ENCODE measurements at places on chromosomes 1 and 21.

DNA sequence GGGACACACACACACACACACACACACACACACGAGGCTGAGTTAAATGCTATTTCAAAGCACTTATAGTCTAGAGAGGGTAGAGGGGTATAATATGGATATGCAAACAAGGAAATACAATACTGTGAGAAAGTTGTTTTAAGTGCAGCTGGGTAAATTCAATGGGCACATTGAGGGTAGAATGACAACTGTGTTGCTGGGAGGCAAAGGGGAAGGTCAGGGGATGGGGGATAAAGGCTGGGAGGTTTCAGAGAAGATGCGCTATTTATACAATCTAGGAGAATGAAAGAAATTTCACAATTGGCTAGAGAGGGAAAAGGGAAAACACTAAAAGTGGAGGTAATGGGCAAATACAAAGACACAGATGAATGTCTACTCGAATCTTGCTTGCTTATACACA lies 19.4 kb downstream of the EXTL2 start:
- peaks cover 8% of the 10 kb centered on the region for H3K4me1 ChIP-seq
- no peak for DNase-seq

DNA sequence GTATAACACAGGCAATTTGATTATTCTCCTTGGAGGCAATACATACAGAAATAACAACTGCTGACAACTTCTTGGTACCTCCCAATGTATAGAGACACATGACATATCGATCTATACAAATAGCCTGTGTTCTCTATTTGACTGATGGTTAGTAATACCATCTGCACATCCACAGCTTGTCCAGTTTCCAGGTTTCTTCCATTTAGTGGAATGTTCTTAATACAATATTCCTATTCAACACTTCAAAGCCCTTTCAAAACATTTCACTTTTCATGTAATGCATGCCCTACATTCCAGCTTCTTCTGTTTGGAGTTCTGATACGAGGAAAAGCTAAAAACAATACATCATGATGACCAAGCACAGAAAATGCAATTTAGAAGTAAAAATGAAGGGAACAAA lies 37.0 kb upstream of the GORAB start:
- H3K27ac ChIP-seq = no peak overlapping the region
- no peaks in the 10 kb centered on the region for H3K36me3 ChIP-seq
- H3K4me1 ChIP-seq = peaks cover 13% of the 10 kb centered on the region
- H3K4me3 ChIP-seq = no peak overlapping the region
- H3K27me3 ChIP-seq = peaks cover 3% of the 10 kb centered on the region

DNA sequence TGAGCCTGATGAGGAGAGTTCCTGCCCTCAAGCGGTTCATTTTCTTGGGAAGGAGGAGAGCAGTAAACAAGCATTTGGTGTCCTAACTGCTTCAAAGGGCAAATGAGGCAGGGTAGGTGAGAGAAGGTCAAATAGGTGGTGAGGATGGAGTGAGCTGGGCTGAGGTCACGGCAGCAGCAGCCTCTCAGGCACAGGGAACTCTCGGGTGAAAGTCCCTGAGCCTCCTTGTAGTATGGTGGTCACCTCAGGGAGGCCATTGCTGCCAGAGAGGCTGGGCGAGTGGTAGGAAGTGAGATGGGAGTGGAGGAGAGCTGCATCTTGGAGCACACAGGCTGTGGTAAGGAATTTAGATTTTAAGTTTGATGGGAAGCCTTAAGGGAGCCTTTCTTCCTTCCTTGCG lies 4.0 kb downstream of the ADARB1 start:
- no peak for DNase-seq
- H3K36me3 ChIP-seq = peaks cover 5% of the 10 kb centered on the region
- H3K4me3 ChIP-seq = no peak overlapping the region
- H3K27me3 ChIP-seq = peaks cover 37% of the 10 kb centered on the region

- H3K4me1 ChIP-seq = peaks cover 14% of the 10 kb centered on the region
- no peak overlapping the region for H3K4me3 ChIP-seq
- peaks cover 64% of the 10 kb centered on the region for H3K27me3 ChIP-seq
- no peaks in the 10 kb centered on the region for H3K36me3 ChIP-seq
These were observed 116.6 kb downstream of the LMX1A start for GRCh38 chr1:165239873-165240272.

- H3K27me3 ChIP-seq = peaks cover 7% of the 10 kb centered on the region
- H3K4me3 ChIP-seq = no peak overlapping the region
- peaks cover 43% of the 10 kb centered on the region for H3K4me1 ChIP-seq
- H3K36me3 ChIP-seq = peaks cover 20% of the 10 kb centered on the region
These were observed 19.5 kb downstream of the TSPAN2 start for GRCh38 chr1:115069659-115070308.

DNA sequence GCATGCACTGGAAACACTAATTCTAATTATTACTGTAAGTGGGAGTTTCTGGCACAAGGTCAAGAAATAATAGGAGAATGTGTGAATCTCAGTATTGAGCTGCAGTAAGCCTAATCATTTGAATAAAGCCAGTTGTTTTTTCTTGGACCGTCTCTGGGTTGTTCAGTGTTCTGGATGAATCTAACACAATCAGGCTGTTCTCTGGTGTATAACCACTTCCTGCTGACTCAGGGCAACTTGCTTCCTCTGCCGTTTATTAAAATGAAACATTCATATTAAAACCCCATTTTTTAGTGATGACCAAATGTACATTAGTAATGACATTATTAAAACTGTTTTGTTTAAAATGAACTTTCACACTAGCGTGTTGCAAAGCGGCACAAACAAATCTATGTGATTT lies 273.1 kb upstream of the SNX7 start:
- no peaks in the 10 kb centered on the region for H3K36me3 ChIP-seq
- no peak overlapping the region for H3K27ac ChIP-seq

DNA sequence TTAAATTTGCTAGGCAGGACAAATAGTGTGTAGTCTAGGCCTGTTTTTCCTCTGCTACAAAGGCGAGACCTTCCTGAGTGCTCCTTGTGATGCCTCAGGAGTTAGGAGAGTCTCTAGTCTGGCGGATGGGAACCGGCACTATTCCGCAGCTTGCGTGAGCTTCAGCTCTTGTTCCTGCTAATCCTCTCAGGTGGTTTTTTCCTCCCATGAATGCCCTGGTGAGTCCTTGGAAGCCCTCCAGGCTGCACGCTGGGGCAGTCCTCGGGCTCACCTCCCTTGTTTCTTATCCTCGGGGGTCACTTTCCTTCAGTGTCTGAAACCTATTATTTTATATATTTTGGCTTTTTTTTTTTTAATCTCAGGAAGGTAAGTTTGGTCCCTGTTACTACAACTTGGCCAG lies 28.2 kb downstream of the UTS2 start:
- no peak overlapping the region for H3K27ac ChIP-seq
- H3K4me1 ChIP-seq = peaks cover 5% of the 10 kb centered on the region

GRCh38 chr1:32399843-32400242 lies 5.6 kb upstream of the BSDC1 start:
- H3K27ac ChIP-seq = no peak overlapping the region
- H3K4me1 ChIP-seq = peaks cover 5% of the 10 kb centered on the region
- peaks cover 15% of the 10 kb centered on the region for H3K36me3 ChIP-seq

- H3K27me3 ChIP-seq = peaks cover 97% of the 10 kb centered on the region
- H3K4me1 ChIP-seq = no peaks in the 10 kb centered on the region
- no peak overlapping the region for H3K4me3 ChIP-seq
These were observed 84.9 kb downstream of the VWA5B1 start for GRCh38 chr1:20375563-20375962.

DNA sequence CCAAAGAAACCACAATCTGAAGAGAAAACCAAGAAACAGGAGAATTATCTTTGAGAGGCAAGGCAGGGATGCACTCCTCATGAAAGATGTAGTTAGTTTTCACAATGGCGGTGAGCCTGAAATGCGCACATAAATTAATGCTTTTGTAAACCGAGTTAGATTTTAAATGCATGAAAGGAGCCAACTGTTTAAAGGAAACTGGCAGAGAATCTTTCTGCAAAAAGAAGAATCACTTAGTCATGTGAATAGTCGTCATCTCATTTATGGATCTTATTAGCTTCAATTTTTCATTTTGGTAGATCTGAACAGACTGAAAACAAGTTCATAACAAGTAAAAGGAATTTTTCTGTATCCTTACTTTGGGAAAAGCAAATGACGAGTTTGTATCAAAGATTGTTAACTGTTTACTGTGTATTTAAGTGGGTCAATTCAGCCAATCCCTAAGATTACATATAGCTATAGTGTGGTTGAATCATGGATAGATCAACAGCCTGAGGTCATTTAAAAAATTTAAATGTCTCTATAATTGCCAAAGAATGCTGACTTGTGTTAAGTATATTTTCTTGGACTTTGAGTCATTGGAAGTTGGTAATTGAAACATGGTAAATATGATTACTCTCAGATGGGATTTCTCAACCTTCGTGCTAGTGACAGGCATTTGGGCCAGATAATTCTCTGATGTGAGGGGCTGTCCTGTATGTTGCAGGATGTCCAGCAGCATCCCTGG lies 226.6 kb upstream of the KAZN start:
- H3K27me3 ChIP-seq = peaks cover 10% of the 10 kb centered on the region
- no peak overlapping the region for H3K27ac ChIP-seq
- no peaks in the 10 kb centered on the region for H3K36me3 ChIP-seq

DNA sequence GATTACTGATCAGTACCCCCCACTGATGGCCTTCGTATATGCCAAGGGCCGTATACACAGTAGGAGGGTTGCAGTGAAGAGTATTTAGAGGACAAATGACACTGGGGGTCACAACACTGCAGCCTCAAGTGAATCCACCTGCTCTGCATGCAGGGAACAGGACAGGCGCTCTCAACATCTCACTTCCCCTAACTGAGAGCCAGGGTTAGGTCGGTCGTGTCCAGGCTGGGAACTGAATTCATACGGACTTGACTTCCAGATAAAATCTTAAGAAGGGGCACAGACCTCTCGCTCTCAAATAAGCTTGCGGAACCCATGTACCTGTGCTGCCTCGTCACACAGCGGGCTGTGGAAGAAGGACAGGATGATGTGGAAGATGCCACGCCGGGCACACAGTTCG lies 22.8 kb downstream of the MRAP start:
- H3K4me1 ChIP-seq = no peaks in the 10 kb centered on the region
- DNase-seq = no peak
- no peaks in the 10 kb centered on the region for H3K27me3 ChIP-seq

DNA sequence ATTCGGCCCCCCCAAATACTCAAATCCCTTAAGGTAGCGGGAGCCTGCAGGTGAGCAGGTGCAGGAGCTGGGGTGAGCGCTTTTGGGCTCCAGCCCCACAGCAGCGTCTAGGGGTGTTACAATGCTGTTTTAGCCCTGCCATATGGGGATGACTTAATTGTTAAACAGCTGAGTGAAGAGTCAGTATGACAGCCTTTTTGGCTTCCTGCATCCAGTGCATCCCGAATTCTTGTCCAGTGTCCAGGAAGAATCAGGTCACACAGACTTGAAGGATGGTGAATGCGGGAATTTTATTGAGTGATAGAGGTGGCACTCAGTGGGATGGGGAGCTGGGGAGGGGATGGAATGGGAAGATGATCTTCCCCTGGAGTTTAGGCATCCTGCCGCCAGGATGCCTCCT lies 30.4 kb upstream of the HHAT start:
- no peak overlapping the region for H3K4me3 ChIP-seq
- H3K36me3 ChIP-seq = no peaks in the 10 kb centered on the region
- no peak for DNase-seq

DNA sequence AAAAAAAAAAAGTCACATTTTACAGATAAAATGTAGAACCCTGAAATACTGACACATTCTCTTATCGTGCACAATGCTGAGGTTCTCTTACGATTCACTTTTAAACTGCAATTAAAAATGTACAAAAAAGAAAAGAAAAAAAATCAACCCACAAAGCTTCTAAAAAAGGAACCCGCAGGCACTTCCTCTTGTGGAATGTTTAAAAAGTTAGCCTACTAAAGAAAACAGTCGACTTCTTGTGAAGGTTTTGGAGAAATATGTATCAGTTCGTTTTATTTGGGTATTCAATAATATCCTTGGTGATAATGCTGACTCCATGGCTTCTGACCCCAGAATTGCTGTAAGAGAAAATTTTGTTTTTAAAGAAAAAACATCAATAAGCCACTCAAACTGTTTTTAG lies 10.2 kb downstream of the HNRNPU start:
- H3K4me3 ChIP-seq = no peak overlapping the region
- no peak for DNase-seq
- H3K4me1 ChIP-seq = peaks cover 45% of the 10 kb centered on the region
- H3K27ac ChIP-seq = peak overlapping the region; percentile 36
- peaks cover 86% of the 10 kb centered on the region for H3K36me3 ChIP-seq
- H3K27me3 ChIP-seq = no peaks in the 10 kb centered on the region

DNA sequence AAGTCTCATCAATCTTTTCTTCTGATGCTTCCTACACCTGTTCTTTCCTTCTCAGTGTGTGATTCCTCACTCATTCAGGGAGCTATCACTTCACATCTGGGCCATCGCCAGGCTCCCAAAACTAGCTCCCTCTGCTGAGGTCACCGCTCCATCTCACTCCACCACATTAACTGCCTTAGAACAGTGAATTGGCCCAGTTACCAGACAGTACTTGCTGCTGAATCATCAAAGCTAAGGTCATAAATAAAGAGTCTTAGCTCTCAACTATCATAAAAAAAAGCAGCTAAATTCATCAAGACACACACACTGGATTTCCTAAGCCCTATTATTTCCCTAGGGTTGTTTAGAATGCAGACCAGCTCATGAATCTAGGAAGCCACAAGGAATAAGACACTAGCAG lies 18.8 kb upstream of the SRM start:
- no peak overlapping the region for H3K4me3 ChIP-seq
- no peaks in the 10 kb centered on the region for H3K4me1 ChIP-seq
- peak overlapping the region; percentile 87 for H3K27ac ChIP-seq
- H3K36me3 ChIP-seq = peaks cover 59% of the 10 kb centered on the region
- peaks cover 2% of the 10 kb centered on the region for H3K27me3 ChIP-seq

DNA sequence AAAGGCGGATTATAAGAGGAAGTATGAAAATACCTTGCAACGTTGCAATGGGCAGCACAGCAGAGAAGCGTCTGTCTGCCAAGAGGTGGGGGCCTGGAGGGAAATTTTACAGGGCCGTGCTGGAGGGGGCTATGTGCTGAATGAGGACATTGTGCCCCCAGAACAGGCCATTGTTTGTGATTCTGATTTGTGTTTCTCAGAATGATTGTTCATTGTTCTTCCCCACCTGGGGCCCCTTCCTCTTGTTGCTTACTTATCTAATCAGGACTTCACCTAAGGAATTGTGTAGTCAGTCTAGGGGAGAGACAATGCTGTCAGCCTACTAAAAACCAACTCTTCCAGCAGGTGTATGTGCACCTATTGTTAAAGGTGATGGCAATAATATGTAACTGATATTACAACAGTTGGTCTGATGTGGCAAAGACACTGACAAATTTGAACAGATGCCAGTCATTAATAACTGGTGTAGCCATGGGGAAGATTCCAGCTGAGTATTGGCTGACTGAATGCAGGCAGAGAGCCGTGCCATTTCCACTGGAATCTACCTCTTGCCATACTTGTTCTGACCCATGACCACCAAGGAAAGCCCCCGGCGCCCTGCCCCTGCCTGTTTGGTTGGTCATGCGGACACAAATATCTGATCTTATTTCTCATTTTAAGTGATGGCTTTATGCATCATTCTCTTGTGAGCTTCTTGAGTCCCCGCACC lies 45.2 kb upstream of the PSEN2 start:
- H3K4me1 ChIP-seq = peaks cover 31% of the 10 kb centered on the region
- no peak for DNase-seq
- H3K27ac ChIP-seq = no peak overlapping the region
- no peak overlapping the region for H3K4me3 ChIP-seq
- H3K27me3 ChIP-seq = peaks cover 10% of the 10 kb centered on the region
- no peaks in the 10 kb centered on the region for H3K36me3 ChIP-seq

GRCh38 chr21:37227071-37228002 lies 39.8 kb downstream of the VPS26C start:
- H3K27me3 ChIP-seq = peaks cover 2% of the 10 kb centered on the region
- H3K4me3 ChIP-seq = no peak overlapping the region
- no peak for DNase-seq

Data from nephron progenitor cell (in vitro differentiated cells).